ENCODE measurements at places on chromosomes 16 and 17.

DNA sequence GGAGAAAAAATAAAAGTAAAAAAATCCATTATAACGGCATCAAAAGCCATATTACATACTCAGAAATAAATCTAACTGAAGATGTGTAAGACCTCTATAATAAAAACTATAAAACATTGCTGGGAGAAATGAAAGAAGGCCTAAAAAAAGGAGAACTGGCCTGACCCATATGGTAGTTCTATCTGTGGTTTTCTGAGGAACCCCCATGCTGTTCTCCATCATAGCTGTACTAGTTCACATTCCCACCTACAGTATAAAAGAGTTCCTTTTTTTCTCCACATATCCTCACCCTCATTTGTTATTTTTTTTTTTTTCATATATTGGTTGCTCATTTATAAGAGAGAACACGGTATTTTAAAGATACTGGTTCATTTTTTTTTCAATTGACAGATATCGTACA, 191.8 kb downstream of the STX8 start:
- DNase-seq: no peak

DNA sequence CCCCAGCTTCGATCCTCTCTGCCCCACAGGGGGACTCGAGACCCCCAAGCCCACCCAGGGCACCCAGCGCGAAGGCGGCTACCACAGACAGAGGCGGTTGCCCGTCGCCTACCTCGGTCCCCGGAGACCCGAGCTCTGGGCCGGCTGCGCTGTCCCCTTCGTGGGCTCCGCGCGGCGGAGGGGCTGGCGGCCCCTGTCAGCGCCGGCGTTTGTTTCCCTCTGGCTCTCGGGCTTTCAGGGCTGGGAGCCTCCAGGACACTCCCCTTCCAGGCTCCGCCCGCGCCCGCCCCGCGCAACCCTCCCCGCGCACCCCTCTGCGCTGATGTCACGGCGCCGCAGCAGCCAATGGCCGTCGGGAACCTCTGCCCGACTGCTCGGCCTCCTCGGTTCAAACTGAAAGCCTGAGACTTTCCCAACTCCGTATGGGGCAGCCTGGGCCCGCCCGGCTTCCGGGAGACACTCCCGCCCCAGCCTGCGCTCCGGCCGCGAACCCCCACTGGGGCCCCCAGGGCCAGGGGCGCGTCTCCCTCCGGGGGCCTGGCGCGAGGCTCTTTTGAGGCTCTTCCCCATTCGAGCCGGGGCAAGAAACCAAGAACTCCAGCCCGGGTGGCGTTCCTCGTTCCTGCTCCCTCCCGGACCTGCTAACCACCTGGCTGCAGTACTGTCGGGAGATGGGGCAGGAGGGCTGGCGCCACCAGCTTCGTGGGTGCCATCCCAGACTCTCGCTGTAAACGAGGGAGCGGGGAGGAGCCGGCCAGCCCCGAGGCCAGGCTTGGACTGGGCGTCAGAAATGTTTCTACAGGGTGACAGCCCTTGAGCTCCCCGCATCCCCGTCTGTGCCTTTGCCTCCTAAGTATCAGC, at the start of gene CDC42EP4:
CDC42EP4 (minus strand) TSS at position 221 of the 861 bp plus-strand sequence. CDS start 25,501 bp downstream, outside the sequence.
- peak; percentile 80 for DNase-seq

DNA sequence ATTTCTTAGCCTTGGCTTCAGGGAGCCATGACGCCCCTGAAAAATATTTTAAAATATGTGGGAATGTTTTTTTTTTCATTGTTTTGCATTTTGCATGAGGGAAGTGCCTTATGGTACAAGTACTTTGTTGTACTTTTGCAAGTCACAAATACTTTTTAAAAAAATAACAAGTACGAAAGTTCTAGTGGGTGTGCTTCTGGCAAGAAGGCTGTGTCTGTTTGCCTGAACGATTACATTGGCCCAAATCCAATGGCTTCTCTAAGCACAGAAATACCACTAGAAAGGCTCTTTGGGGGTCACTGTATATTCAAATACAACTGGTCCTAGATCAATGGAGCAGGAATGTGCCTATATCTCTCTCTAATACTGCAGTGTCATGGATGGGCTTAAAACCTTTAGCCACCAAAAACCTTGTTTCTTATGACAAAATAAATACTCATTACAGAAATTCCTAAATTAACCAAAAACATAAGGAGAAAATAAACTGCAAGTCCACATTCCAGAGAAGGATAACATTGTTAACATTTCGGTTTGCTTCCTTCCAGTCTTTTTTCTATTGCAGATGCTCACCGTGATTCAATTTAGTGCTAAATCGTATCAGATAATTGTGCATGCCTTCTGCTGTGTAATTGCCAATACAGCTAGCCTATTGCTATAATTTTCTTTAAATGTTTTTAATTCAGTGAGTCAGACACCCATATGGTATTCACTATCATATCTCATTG, 97.4 kb downstream of the VAT1L start:
- no peak for DNase-seq

DNA sequence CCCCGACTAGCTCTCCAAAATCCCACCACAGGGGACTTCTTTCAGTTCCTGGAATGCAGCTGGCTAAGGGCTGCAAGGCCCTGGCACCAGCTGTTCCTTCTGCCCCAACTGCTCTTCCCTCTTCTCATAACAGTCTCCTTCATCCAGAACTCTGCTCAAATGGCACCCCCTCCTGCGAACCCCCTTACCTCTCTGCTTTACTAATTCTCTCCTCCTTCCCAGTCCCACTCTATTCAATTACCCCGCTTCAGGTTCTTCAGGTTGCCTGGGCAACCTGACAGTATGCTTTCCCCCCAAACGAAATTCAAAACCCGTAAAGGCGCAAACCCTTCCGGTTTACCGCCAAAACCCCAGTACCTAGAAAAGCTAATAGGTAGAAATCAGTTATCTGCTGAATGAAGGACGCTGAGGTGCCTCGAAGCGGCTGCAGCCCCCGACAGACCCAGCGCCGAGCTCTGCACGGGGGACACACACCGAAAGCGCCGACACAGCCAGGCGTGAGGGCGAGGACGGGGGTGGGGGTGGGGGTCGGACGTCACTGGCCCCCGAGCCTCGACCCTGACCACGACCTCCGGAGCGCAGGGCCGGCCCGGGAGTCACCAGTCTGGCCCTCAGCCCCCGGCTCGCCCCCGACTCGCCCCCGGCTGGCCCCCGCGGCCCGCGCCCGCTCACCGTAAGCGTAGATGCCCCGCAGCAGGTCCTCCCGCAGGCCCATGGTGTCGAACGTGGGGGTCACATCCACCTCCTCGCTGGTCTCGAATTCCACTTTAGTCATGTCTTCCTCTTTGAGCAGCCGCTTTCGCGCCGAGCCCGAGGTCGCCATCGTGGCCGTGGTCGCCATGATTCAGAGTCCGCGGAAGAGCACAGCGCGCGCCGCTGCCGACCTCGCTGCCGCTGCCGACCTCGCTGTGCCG, 550 bp downstream of the EIF4A3 start:
- DNase-seq: no peak

GRCh38 chr17:38920374-38921291, 4.8 kb upstream of the LASP1NB start:
- DNase-seq: no peak

DNA sequence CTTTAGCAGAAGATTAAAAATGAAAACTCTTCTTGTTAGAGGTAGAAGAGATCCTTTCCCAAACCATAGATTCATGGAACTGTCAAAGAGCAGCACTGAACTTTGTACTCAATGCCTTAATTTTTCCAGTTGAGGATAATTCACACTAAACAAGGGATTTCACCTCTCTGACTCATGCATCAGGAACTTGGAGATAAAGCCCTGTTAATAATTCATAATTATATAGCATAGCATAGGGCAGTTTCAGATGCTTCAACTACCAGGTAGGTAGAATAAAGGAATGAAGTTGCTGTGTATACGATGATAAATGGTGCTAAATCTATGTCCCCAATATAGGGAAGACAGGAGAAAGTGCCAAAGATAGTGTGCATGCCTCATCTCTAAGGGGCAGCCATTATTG, 450.4 kb downstream of the MAF start:
- DNase-seq: no peak

GRCh38 chr17:80023481-80024205, 12.0 kb downstream of the TBC1D16 start:
- DNase-seq: no peak

- DNase-seq: no peak
These were observed 125.9 kb downstream of the OR1D5 start for GRCh38 chr17:2937331-2938003.

GRCh38 chr16:71894229-71894920, 956 bp upstream of the IST1 start:
- DNase-seq: peak; percentile 11

DNA sequence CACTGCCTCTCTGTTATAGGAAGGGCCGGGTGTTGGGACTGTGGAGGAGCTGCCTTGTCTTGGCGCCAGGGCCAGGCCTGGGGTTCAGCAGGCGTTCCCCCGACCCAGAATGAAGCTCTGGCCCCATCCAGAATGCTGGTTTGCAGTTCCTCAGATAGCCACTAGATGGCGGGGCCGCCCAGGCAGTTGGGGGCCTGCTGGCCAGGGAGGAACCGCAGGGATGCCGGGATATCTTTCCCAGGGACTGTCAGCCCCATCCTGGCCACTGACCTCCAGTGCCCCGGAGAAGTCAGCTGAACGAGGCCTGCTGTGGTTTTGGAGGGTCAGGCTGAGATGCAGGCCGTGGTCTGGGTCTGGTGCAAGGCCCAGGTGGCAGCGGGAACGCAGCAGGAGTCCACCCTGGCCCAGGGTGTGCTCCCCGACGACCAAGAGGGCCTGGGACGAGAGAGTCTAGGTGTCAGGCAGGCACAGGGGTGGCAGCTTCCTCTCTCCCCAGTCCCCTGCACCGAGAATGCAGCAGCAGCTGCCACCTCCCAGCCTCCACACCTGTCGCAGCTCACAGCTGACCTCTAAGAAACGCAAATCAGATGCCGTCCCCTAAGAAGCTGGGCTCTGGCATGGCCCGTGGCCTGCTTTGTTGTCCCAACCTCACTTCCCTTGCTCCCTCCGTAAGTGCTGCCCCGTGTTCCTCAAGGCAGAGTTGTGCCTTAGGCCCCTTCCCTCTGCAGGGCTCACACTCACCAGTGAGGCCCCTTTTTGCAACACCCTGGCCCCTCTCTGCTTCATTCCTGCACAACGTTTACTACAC, 51.2 kb downstream of the RMI2 start:
- DNase-seq: peak; percentile 51

- peak; percentile 80 for DNase-seq
These were observed at the start of gene UNC119 for GRCh38 chr17:28552176-28552999. Gene UNC119 (minus strand): TSS chr17:28552624. CDS start chr17:28552557, 67 bp downstream.

DNA sequence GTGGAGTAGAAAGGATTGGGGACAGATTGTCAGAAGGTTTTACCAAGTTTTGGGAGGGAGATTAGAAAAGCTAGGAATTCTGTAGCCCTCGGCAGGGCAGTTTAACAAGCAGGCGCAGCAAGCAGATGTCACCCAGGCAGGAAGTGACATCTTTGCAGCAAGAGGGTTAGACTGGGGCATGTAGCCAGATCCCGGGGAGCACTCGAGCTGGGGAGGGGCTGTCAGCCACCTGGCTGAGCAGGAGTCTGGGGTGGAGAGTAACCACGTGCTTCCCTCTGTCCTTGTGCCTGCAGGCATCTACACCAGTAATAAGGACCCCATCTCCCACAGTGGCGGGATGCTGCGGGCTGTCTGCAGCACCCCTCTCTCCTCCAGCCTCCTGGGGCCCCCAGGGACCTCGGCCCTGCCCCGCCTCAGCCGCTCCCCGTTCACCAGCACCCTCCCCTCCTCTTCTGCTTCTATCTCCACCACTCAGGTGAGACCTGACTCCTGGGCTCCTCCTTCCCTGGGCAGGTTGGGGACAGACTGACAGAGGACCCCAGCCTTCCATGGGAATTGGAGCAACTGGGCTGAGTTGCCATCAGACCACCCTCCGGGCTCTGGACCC, 12.2 kb downstream of the MLLT6 start:
- no peak for DNase-seq

DNA sequence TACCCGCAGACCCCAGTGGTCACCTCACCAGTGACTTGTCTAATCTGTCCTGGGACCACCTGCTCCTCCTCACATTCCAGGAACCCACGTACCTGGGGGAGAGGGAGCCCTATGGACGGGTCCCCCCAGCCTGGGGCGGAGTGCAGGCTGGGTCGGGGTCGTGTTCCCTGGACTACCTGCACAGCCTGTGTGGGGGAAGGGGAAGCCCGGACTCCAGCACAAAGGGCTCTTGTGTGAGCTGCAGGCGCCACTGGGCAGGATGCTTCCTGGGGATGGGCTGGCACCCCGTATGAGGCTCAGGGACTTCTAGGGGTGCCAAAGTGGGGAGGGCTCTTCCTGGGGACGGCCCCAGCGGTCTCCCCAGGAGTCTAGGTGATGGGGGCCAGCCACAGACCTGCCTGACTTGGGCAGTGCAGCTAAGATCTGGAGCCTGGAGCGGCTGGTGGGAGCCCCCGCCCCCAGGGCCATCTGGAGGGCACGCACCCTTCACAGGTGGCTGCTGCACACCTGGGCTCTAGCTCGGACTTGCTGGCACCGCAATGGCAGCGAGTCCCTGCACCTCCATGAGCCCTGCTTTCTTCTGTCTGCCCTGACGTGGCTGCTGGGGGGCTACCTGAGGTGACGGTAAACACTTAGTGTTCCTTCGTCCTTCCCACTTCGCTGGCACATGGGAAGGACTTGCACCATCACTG, 7.5 kb downstream of the VASN start:
- no peak for DNase-seq

- DNase-seq: no peak
These were observed 19.7 kb downstream of the MAP3K3 start for GRCh38 chr17:63641692-63642448.
